HCT116 (cell line): ENCODE measurements at places on chromosomes 6 and 20.

GRCh38 chr6:145423936-145424335 lies 311.4 kb downstream of the EPM2A start:
- no peak for DNase-seq

DNA sequence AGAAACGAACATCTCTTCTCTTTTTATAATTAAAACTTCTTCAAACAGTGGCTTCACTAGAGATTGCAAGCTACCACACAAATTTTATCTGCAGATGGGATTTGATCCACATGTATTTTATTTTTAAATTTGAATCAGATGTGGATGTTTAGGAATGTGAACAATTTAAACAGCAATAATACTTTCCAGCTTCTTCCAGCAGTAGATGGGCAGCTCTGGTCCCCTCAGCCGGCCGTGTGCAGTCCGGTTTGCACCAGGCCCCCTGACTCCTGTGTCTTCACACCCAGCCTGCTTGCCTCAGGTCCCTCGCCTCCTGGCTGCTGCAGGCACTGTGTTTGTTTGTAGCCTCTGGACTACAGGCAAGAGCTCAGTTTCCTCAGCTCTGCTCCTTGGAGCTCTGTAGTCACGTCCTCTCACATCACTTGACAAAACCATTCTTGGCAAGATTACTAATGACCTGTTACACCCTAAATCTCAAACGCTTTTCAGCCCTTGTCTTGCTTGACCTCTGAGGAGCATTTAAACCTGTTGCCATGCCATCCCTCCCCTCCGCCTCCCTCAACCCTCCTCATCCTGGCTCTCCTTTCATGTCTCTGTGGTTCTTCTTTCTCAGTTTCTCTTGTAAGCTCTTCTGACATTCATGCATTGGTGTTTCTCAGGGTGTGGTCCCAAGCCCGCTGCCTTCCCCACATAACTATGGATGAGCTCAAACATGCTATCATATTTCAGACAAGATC lies 13.2 kb upstream of the ZBTB24 start:
- no peak for DNase-seq

- no peak for DNase-seq
These were observed 669.1 kb downstream of the UTRN start for GRCh38 chr6:144954241-144954556.

DNA sequence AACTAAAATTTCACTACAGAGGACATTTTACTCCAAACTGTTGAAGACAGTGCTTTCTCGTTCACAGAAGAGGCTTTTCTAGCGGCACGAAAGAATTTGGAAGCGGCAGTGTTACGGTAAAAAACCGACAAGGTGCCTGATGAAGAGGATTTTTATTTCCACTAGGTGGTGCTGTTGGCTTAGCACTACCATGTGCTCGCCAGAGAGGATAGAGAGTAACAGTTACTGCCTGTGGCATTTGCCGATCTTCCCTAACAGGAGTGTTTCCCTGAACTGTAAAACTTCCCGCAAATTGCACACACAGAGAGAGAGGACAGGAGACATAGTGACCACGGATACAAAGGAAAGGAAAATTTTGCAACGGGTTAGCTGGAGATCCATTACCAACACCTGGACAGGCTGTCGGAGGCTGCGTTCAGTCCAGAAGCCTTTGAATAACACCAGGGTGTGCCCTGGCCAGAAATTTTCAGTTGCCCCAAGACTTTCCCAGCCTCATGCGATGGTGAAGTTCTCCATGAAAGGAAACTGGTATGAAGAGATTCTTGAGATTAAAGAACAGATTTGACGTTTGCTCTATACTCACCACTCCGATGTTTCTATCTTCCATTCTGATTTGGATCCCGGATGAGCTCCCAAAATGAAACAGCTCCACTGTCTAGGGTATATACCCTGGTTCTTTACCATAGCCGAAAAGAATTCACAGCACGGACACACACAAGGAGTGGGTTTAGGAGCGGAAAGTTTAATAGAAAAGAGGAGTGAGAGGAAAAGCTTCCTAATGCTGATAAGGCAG lies 48.1 kb downstream of the HLA-DPB1 start:
- peak; percentile 77 for DNase-seq

- DNase-seq: no peak
These were observed 136.7 kb upstream of the EXOC2 start for GRCh38 chr6:829656-830055.

DNA sequence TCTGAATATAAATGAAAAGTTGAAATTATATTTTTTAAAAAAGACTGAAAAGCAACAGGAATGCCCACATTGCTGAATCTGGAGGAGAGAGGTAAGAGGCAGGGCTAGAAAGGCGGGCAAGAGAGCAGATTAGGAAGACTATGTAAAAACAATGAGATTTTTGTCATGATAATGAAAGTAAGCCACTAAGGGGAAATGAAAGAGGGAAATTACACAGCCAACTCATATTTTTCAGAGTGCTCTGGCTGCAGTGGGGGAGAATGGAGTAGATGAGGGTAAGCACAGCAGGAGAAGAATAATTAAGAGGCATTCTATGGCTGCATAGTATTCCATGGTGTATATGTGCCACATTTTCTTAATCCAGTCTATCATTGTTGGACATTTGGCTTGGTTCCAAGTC lies 281.9 kb downstream of the PKHD1 start:
- no peak for DNase-seq

- no peak for DNase-seq
These were observed 13.8 kb upstream of the POPDC3 start for GRCh38 chr6:105193647-105194046.

DNA sequence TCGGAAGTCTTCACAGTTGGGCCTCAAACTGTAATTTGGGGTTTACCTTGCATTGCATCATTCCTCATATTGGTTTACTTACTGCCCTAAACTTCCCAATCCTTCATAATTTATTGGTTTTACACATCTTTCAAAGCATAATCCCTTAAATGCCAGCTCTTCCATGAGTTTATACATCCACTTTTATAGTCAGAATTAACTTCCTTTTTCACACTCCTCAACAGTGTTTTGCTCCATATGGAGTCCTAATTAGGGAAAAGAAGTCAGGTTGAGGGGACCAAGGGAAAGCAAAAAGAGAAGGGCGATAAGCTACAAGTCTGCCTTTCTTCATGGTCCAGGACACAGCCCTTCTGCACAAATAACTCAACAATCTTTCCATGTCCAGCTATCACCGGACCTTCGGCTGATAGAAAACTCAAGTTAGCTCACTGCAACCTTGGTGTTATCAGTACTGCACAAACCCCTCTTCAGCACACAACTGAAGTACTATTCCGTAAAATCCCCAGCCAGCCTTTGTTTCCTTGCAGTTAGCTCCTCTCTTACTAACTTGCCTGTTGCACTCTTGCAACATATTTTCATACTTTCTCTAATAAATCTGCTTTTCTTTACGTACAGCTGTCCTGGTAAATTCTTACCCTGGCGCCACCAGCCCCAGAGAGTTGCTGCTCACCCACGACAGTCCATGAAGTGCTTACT lies 2.0 kb downstream of the EEF1E1 start:
- no peak for DNase-seq

- no peak for DNase-seq
These were observed 47.2 kb downstream of the TOX2 start for GRCh38 chr20:43961541-43962471.

DNA sequence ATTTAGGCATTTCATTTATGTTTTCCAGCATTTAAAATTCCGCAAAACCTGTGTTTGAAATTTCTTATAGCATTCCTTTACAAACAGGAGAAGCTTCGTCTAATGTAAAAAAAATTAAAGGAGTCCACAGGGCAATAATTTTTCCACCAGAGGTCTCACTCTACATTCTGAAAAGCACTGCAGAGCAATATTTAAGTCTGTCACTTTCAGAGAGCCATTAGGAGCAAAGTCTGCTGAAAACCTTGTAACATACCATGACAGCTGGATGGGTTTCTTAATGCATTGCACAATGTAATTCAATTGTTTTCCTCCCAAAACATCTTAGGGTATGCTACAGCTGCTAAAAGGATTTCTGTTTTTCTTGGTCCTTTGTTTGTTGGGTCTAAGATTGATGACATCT lies 18.0 kb downstream of the BAG2 start:
- DNase-seq: no peak

DNA sequence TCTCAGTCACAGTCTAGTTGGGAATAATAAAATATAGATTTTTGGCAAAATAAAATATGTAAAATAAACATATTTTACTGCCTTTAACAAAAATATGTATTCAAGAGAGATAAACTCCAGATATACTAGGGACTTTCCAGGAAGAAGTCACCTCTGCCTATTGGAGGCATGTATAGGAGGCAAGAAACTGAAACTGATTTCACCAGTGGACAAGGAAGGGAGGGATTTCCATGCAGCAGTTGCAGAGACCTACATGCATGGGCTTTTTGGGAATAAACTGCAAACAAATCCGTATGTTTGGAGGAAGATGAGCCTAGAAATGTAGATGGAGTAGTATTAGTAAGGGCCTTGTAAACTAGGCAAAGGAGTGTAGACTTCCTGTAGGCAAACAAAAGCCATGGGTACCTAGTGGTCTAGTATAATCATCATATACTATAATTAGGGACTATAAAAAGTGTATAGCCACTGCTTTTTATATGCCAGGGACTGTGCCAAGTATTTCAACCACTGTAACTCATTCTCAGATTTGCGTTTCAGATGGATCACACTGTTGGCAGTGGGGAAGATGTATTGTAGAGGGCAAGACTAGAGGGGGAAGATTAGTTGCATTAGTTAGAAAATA lies 38.9 kb downstream of the CD109 start:
- no peak for DNase-seq

DNA sequence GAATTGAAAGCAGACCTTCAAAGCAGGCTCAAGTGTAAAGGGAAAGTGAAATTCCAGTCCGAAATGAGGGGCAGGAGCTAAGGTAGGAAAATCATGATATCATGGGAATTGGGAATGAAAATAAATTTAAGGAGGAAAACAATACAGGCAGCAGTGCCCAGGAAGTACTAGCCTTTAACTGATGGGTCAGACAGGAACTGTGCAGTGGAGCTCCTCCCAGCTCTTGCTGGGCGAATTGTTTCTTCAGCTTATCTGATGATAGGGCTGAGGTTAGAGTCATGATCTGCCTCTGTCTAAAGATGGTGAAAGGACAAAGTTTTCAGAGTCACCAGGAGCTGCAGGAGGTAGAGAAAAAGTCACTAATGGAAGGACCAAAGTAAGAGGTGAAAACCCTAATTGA lies 457.9 kb upstream of the PTCHD4 start:
- no peak for DNase-seq

DNA sequence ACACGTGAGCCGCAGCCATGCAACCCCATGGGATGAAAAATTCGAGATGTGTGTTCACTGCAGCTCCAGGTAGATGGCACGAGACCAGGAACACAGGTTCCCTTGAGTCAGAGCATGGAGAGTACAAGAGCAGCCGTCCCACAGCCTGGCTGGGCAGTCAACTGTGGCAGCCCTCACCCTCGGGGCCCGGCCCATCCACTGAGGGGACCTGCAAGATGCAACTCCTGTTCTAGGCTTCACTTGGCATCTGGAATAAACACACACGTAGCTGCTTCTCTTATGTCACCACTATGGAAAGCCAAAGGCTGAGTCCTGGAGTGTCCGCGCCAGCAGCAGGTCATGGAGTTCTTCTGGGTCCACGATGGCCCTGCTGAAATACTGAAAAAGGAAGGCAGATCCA lies 77.0 kb downstream of the WDR27 start:
- DNase-seq: no peak

DNA sequence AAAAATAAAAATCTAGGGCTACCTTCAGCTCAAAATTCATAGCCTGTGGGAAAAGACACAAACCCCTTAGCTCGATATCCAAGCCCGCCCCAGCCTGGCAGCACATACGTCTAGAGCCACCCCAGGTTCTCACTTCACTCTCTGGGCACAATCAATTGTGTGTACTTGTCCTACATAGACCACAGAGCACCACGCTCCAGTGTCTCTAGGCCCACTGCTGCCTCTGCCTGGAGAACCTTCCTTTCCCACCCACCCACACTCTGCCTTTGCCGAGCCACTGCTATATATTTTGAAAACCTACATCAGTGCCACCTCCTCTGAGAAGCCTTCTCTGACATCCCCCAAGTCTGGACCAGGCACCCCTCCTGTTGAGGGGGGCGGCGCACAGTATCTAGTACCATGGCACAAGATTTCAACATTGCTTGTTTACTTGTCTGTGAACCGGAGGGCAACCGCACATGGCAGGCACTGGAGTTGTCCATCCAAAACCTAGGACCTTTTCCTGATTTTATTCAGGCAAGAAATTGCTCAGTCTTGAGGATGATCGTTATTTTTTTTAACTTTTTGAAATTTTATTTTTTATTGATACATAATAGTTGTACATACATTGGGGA lies 141.5 kb downstream of the UNC5CL start:
- no peak for DNase-seq

DNA sequence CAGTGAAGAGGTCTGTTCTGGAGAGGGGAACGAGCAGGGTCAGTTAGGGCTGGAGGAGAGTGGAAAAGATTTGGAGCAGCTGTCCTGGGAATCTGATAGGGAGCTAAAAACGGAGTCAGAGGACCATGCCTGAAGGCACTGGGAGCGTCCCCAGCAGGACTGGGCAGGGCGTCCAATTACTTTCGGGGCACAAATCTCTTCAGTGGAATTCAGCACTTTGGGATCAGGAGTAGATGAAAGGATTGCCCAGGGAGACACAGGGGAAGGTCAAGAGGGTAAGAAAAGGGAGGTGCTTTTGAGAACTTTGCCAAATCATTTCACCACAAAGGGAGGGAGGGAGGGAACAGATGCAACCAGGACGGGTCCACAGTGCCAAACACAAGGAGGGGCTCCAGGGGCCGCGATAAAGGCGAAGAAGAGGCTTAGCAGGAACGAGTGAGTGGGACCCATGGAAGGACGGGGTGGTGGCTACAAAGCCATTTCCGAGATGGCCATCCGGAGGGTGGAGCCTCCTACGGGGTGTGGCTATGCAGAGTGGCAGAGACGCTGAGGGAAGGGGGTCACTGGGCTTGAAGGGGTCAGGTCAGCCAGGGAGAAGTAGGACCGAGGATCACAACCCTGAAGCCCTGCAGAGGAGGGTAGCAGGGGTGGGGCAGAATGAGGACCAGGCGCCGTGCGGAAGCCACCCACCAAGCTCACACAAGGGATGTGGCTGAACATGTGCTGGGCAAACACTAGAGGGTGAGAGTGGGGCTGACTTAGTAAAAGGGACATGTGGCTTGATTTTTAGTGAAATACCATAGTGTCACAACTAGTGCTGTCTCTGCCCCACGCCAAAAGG lies 180.0 kb upstream of the RREB1 start:
- DNase-seq: no peak

DNA sequence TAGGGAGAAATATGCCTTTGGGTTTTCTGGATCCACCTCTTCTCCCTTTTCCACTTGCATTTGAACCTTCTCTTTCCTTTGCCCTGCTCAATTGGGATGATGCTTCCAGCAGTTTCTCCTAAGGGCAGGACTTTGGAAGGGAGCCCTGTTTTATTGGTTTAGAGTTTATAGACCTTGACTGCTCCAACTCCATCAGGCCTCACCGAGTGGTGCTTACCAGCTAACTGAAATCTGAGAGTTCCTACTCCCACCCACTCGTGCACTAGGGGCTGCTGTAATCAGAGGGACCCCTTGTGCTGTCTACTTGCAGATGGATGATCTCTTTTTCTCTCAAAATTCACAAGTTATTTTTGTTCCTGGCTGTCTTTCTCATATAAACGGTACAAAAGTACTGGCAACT lies 121.3 kb upstream of the SLC22A16 start:
- DNase-seq: no peak
